ENCODE measurements at places on chromosomes 12 and 14.

- DNase-seq: no peak
Measured at GRCh38 chr14:52948039-52948438, 2.8 kb downstream of the FERMT2 start.

DNA sequence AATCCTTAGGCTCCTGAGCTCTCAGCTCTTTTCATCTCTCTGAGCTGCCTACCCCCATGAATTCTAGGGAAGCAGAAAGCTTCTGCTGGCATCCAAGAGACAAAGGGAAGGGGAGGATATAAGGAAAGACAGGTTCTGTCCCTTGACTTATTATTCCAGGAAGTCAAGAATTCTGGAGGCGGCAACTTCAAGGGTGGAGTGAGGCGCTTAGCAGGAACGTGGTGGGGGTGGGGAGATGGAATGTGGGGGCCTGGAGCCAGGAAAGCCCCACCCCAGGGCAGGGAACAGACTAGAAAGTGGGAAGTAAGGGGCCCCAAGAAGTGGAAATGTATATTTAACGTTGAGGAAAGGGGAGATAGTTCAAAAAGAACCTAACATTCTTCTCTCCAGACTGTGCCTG lies 1.4 kb downstream of the CALCOCO1 start:
- peak; percentile 65 for DNase-seq

DNA sequence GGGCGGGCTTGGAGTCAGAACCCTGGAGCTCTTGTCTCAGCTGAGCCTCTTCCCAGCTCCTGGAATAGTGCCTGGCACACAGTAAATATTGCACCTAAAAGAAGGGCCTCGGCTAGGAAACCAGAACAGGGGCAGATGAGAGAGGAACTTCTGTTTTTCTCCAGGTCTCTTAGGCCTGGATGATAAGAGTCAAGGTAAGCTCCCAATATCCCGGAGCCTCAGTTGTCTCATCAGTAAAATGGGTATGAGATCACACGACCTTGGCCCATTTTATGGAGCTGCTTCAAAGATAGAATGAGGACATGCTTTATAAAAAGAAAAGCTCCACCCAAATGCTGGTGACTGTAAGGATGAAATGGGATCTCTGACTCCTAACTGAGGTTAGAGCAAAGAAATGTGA lies 202.2 kb downstream of the TTC7B start:
- DNase-seq: no peak

DNA sequence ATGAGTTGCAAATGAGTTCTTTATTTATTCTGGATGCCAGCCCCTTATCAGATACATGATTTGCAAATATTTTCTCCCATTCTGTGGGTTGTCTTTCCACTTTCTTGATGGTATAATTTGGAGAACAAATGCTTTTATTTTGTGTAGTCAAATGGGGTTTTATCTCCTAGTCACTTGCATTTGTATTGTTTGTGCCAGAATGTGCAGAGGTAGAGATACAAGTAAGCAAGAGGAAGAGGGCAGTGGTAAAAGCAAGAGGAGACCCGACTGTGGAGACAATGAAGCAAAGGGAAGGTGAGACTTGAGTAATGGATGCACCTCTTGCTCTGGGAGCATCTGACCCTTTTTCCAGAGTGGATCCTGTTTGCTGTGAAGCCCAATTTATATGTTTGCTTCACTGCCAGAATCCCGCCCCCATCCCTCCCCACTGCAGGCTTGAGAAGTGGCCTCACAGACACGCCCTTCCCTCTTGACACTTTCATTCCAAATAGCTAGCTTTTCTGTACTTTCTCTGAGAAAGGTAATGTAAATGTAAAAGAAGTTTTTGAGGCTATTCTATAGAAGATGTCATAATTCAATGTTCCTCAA lies 786 bp upstream of the PFKM start:
- no peak for DNase-seq

DNA sequence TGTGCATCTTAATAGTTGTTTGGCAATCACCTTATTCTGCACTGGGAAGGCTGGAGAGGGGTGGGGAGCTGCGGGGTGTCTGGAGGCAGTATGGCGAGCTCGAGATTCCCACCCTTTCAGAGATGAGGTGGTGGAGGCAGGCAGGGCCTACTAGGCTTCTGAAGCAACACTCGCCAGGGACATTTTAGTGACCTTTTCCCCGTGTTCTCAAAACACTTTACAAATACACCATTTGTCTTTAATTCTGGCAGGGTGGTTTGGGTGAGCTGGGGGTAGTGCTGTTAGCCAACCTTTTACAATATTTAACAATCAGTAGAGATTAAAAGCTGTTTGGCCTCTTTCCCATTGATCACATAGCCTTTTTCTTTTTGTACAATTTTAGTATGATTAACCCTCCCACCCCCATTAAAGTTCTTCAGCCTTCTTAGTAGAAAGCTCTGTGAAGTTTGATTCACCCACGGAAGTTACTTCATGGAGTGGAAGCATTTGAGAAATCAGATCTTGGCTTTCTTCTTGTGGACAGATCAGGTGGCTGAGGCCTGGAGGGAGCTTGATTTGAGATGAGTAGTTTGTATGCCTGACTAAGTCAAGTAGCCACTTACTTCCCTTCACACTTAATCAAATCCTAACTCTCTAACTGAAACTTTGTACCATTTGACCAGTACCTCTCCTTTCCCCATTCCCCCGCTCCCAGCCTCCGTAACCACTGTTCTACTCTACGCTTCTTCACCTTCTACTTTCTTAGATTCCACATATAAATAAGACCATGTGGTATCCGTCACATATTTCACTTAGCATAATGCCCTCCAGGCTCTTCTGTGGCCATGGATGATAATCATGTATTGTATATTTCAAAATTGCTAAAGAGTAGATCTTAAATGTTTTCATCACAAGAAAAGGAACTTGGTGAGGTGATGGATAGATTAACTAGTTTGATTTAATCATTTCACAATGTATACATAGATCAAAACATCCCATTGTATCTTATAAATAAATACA lies 41.0 kb downstream of the TRAF3 start:
- no peak for DNase-seq

DNA sequence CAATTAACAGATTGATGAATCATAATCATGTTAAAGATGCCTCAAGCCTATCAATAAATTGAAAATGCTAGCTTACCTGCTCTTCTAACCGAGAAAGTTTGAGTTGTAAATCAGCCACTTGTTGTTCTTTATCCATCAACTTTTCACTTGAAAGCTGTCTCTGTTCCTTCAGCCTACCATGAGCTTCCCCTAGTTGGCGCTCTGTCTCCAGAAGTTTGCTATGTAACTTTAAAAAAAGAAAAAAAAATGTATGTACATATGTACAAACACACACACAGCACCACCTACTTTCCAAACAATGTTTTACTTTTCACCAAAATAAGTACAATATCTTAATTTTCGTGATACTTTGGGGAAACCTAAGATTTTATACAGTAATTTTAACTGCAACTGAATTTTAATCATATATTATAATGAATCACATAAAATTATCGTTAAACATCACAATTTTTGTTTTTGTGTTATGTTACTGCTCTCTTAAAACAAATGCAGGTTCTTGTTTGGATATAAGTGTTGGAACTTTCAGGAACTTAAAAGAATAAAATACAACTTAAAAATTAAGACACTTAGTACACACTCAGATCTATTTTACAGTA lies 101.2 kb downstream of the EEA1 start:
- DNase-seq: no peak

GRCh38 chr14:74519316-74520074 lies 25.9 kb downstream of the ISCA2 start:
- peak; percentile 54 for DNase-seq

DNA sequence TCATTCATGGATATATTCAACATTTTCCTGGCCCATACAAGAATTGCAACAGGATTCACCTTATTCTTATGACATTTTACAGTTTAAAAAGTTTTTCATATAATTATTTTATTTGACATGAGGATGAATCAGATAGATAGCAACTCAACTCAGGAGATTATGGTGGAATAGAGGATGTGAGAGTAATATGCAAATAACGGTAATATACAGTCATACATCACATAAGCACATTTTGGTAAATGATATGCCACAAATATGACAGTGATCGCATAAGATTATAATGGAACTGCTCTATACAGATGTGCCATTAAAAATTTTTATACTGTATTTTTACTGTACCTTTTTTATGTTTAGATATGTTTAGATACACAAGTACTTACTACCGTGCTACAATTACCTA lies 24.1 kb upstream of the CRADD start:
- no peak for DNase-seq

- no peak for DNase-seq
Measured at GRCh38 chr14:105316968-105317510, 2.5 kb downstream of the PACS2 start.

- DNase-seq: no peak
Measured at GRCh38 chr14:86057018-86057667, 527.2 kb downstream of the FLRT2 start.

GRCh38 chr12:54215989-54216796 lies 27.4 kb upstream of the SMUG1 start:
- peak; percentile 67 for DNase-seq

GRCh38 chr12:96416033-96416799 lies 16.0 kb upstream of the CDK17 start:
- no peak for DNase-seq

- no peak for DNase-seq
Measured at GRCh38 chr14:103820908-103821307, 26.5 kb downstream of the PPP1R13B start.

DNA sequence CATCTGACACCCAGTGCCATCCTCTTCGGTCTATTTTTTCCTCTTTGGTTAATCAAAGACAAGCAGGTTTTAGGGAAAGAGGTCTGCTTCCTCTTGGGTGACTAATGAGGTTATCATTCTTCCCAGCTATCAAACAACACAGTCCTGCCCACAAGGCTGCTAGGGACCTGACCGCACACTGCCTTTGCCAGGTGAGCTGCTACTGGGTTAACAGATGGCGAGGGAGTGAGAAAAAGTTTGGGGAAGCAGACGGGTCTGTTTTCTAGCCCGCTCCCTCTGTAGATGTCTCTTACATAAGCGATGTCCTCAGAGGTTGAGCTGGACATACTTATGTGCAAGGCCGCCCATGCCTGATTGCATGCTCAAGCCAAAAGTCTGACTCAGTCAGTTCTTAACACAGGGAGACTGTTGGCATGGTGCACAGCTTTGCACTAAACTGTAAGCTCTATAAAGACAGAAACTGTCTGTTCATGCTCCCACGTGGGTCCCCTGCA lies 94.1 kb downstream of the SLC15A4 start:
- no peak for DNase-seq

- no peak for DNase-seq
Measured at GRCh38 chr12:43921666-43922337, 85.9 kb downstream of the TMEM117 start.

Measured in upper lobe of right lung (tissue), 1 donor.